ENCODE measurements at places on chromosomes 3 and 15.

DNA sequence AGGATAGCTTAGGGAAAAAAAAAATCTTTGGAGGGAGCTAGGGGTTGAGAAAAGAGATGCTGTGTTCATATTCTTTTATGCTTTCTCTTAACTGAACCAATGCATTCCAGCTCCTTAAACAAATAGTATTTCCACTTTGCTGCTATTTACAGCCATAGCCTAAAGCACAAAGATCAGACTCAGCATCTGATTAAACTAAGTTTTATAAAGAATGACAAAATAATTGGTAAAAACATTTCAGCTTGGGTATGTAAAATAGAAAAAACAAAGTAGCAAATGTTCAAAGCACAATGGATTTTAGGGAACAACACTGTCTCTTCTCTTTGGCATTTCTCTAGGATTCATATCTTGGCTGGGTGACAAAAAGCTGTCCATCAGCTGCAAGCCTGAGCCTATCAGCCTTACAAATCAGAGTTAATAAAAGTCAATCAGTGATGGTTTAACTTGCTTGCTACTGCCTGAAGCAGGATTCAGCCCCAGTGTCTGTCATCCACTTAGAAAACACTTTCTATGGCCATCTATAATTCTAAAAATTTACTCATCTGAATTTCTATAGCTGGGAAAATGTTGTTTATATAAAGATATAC lies 232.1 kb upstream of the CDIN1 start:
- DNase-seq: no peak

- DNase-seq: no peak
Measured at GRCh38 chr3:116607205-116607604, 102.4 kb upstream of the TUSC7 start.

DNA sequence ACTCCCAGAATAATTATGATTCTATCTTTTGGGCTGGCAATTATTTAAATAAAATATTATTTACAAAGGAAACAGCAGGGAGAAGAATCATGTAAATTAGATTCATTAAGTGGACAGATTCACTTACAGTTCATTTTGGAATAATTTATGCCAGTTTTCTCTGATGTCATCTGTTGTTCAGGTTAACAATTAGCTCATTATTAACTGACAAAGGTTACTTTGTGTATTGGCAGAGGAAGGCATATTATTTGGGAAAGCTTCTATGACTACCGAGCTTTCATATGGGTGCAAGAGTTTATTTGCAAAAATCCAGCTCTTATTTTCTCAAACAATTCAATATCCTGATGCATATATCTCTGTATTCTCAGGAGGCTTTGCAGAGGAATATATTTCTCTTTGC lies 224.4 kb downstream of the CHST2 start:
- DNase-seq: no peak

GRCh38 chr3:141853629-141854168 lies 22.7 kb upstream of the ATP1B3 start:
- no peak for DNase-seq

GRCh38 chr3:7315037-7315436 lies 454.1 kb downstream of the GRM7 start:
- no peak for DNase-seq

- no peak for DNase-seq
Measured at GRCh38 chr3:121515313-121515712, 30.5 kb downstream of the POLQ start.

- no peak for DNase-seq
Measured at GRCh38 chr15:90190606-90191343, 10.4 kb upstream of the SEMA4B start.

DNA sequence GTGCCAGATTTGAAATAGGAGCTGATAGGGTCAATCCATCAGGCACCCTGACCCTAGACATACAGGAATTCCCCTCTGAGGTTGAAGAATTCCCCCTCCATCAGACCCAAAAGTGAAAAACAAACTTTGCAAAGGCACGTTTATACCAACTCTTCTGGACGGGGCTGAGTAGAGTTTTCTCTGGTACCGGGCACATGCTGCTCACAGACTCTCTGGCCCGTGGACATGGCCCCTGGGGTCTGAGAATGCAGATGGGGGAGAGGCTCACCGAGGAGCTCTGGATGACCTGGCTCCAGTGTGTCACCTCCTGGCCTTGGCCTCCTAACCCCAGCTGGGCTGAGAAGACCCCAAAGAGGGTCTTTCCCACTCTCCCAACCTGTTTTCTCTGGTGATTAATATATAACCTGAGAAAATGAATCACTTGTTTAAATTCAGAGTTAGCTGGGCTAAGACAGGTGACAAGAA lies 11.2 kb upstream of the LIPC start:
- no peak for DNase-seq

- no peak for DNase-seq
Measured at GRCh38 chr3:67109651-67110204, 111.6 kb downstream of the KBTBD8 start.

DNA sequence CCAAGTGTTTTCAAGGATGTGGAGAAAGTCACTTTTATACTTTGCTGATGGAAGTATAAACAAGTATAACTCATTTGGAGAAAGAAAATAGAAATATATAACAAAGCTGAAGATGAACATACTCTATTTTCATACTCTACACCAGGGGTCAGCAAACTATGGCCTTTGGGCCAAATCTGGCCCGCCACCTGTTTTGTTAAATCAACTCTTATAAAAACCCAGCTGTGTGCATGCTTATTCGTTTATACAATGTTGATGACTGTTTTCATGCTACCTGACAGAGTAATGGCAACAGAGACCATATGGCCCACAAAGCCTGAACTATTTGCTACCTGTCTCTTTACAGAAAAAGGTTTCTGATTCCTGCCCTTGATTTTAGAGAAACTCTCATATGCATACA lies 124.0 kb downstream of the NR1D2 start:
- no peak for DNase-seq

GRCh38 chr15:80308002-80308401 lies 56.0 kb upstream of the CTXND1 start:
- DNase-seq: no peak

DNA sequence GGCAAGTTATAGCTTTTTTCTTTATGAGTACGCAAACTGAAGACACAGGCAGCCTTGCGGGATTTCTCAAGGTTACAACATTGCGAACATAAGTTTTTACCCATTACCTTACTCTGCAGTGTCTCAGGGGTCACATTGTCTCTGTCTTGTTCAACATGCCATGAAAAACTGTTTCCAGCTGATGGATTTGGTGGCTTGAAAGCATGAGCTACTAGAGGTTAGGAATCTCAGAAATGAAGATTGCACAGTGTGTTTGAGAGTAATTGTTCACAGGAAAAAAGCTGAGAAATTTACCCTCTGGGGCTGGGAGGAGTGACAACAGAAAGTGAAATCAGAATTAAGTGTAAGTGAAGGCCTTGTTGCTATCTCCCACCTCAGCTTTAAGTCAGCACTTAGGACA lies 568.6 kb downstream of the TAFA4 start:
- DNase-seq: no peak

- DNase-seq: no peak
Measured at GRCh38 chr15:49731187-49732099, 110.6 kb downstream of the DTWD1 start.

DNA sequence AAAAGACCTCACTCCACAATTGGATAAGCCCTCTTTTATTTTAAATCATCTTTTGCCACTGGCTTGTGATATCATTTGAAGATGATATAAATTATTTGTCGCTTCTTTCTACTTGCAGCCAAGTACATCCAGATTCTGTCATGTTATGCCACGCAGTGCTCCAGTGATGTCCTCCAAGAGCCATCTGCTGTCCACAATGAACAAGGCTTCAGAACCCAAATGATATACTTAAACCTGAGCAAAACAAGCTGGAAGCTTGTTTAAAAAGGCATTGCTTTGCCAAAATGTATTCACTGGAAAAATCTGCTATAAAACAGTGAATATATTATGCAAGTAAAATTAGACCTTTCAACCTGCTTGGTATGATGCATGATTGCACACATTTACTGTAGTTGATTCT lies 58.8 kb upstream of the ARL6 start:
- DNase-seq: no peak
